ENCODE measurements at places on chromosomes 7 and 10.
A peak's percentile ranks its signal among the peaks of the same experiment; 100 is the strongest.

GRCh38 chr10:131260452-131261211, 50.9 kb downstream of the TCERG1L start:
- no peak for DNase-seq

DNA sequence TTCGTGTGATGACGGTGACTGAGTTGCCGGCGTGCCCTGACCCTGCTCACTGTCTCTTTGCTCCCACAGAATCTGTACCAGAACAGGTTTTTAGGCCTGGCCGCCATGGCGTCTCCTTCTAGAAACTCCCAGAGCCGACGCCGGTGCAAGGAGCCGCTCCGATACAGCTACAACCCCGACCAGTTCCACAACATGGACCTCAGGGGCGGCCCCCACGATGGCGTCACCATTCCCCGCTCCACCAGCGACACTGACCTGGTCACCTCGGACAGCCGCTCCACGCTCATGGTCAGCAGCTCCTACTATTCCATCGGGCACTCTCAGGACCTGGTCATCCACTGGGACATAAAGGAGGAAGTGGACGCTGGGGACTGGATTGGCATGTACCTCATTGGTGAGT, 199.2 kb downstream of the HECW1 start:
- no peak for DNase-seq

GRCh38 chr7:30476459-30477145, 2.0 kb downstream of the NOD1 start:
- DNase-seq, result no peak

DNA sequence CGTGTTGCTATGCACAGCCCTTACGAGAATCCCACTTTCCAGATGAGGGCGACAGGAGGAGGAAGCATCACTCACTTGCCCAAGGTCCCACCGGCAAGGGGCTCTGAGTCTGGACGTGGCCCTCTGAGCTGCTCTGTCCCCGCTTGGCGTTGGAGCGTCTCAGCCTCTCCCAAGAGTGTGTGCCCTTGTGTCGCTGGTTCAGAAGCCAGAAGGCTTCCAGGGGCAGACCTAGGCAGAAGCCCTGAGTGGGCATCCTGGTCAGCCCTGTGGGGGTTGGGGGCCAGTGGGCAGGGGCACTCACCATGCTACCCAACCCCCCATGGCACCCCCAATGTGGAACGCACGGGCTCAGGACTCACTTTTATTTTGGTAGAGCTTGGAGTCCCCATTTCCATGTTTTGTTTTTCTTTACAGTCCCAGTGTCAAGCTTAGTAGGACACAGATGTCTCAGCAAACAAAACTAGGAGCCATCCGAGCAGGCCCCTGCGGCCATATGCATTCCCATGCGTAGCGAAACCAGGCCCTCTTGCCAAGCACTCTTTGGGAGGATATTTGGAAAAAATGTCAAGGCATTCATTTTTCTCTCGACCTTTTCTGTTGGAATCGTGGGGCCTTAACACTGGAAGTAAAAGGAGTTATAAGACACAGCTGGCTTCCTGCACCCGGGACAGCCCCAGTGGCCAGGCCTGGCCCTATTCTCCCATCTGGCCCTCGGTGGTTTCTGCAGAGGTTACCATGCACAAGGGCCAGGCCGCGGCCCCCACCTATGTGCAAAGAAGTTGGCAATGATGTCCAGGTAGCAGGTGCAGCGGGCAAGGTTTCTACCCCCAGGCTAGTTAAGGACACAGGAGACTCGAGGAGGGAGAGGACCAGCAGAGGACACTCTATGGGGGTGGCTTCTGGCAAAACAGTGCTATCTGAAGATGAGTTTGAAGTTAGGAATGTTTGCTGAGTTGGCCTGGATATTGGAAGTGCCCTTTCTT, 97.0 kb downstream of the LHPP start:
- no peak for DNase-seq

GRCh38 chr10:29859521-29860130, 199.8 kb downstream of the JCAD start:
- no peak for DNase-seq

DNA sequence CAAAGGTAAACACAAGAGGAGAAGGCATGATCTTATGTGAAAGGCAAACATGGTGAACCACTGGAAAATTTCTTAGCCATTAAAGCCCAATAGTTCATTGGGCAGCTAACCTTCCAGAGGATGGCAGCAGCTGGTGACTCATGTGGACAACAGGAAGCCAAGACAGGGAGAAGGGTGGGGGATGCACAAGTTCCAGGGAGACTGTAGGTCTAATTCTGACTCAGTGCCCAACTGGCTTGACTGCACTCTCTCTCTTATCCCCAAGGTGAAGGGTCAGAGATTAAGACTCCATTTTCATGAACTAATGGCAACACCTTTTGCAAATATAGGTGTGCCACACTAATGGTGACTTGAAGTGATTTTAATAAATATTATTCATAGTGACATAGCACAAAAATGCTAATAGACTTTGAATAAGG, 47.9 kb upstream of the SLC35B4 start:
- no peak for DNase-seq

DNA sequence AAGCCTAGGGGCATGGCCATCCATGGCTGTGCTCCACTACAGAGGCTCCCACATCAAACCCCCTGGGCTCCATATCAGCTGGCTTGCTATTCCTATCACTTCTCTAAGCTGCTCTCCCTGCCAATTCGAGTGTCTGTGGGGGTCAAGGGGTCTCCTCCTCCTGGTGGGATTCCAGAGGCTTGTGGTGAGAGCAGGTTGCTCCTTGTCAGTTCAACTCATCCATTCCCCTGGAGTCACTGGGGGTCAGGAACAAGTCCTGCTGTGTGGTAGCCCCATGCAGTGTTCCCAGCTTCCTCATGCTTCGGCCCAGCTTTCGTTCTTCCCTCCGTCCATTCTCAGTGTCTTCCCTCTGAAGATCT, 86.6 kb upstream of the UNC5B start:
- DNase-seq, result no peak

GRCh38 chr10:133257489-133258065, 19.1 kb downstream of the ADAM8 start:
- DNase-seq, result no peak

DNA sequence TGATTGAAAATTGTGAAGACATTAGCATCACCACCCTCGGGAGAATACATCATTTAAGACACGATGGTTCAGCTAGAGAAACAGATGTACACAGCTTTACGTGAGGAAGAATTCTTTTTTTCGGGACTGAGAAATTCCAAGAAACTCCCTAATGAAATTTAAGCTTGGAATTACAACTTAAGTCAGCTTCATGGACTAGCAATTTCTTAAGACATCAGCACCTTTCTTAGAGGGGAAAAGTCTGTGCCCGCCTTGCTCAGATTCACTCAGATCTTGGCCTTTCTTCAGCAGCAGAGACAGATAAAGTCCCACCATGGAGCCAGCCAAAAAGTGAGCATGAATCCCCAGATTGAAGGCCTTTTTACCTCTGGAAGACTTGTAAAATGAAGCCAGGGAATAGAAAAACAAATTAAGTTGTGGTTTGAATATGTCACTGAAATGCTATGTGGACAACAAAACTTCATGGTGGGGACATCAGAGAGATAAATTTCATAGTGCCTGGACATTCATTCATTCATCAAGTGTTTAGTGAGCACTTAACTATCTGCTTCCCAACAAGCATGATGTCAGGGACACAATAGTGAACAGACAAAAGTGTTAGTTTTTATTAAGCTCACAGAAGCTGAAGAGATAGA, 32.1 kb downstream of the PRKG1 start:
- no peak for DNase-seq

- DNase-seq, result no peak
Measured at GRCh38 chr7:122790591-122790990, 87.9 kb upstream of the RNF148 start.

DNA sequence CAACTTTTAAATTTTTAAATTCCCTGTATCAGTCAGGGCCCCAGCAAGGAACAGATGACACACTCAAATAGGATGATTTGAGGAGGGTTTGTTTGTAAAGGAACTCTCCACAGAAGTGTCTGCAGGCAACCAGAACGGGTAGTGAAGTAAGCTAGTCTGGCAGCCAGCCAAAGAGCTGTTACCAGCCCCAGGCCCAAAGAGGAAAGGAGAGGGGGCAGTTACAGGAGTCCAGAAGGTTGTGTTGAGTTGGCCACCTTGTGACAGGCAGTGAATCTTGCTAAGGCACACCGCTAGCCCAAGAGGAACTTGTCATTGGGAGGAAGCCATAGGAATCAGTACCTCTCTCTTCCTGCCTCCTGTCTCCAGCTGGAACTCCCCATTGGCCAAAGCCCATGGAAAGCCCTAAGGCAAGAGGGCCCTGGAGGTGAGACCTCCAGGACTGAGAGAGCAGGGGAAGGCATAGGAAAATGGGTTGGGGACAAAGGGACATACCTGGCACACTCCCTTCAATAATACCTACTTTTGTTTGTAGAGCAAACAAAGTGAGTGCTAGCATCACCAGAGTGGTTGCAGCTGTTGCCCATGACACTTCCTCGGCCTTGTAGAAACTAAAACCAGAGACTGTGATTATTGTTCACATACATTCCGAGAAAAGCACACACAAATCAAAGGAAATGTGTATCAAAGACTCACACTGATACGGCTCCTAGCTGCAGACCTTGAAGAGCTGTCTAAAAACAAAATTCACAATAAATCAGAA, 25.4 kb upstream of the GATAD1 start:
- no peak for DNase-seq

GRCh38 chr10:29763396-29763795, 128.6 kb upstream of the SVIL start:
- no peak for DNase-seq

GRCh38 chr7:22629056-22629455, 97.9 kb upstream of the IL6 start:
- no peak for DNase-seq

GRCh38 chr10:43845121-43845520, 196.4 kb upstream of the ZNF32 start:
- no peak for DNase-seq

DNA sequence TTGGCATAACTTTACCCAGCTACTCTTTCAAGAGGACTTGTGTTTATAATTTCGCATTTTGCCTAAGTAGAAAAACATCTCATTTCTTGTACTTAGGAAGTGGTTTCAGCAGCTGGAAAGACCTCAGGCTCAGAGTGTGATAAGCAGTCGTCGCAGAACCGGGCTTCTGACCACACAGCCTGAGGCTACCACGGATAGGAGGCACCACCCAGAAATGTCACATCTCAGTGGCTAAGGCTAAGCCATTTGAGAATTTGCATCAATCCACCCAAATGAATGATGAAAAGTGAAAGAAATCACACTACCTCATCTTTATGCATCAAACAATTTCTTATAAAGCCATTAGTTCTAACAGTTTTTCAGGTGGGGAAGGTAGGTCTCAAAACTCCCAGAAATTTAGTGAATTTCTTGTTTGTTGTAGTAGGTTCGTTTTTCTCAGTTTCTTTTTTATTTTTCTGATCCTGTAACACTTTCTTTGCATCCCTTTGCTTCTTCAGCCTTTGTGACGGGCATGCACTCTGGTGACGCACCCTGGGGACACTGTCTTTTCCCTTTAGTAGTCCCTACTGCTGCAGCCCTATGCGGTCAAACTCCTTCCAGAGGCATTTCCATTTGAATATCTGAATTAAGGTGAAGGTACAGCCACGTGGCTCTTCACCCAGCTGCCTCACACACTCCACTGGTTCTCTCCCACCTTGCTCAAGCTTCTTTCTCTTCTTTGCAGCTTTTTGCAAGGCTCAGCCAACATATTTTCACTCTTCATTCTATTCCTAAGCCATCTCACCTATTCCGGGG, 68.5 kb downstream of the MAP3K8 start:
- DNase-seq, result no peak

- DNase-seq, result no peak
Measured at GRCh38 chr7:124276005-124276622, 243.2 kb upstream of the TMEM229A start.

- DNase-seq, result no peak
Measured at GRCh38 chr10:46308666-46309450, 22.1 kb downstream of the ANTXRL start.

DNA sequence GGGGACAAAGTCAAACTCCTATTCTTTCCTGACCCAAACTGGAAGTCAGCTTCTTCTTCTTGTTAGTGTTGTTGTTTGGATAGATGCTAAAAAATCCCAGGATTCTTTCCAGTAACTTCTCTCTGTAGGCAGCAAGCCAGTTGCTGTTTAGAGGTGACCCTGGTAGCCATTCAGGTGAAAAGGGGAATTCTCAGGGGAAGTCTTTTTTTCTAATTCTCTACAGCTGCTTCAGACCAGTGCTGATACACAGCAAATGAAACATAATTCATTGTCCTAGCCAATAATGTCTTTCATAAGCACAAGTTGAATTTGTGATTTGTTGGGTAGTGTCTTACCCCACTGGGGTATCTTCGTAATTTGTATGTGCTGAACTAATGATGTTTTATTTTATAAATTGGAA, 357.3 kb downstream of the BBS9 start:
- no peak for DNase-seq

GRCh38 chr10:100775386-100775785, 30.0 kb downstream of the PAX2 start:
- DNase-seq, result no peak

- DNase-seq, result no peak
Measured at GRCh38 chr10:55491712-55492111, 690.7 kb upstream of the PCDH15 start.

GRCh38 chr7:90474284-90475210, 5.1 kb downstream of the PTTG1IP2 start:
- peak; percentile 28 for DNase-seq

GRCh38 chr7:28654110-28654509, 241.8 kb downstream of the CREB5 start:
- no peak for DNase-seq

GRCh38 chr7:116543664-116544063, 18.8 kb downstream of the CAV1 start:
- no peak for DNase-seq

GRCh38 chr7:8762803-8763202, 329.4 kb downstream of the NXPH1 start:
- DNase-seq, result no peak

DNA sequence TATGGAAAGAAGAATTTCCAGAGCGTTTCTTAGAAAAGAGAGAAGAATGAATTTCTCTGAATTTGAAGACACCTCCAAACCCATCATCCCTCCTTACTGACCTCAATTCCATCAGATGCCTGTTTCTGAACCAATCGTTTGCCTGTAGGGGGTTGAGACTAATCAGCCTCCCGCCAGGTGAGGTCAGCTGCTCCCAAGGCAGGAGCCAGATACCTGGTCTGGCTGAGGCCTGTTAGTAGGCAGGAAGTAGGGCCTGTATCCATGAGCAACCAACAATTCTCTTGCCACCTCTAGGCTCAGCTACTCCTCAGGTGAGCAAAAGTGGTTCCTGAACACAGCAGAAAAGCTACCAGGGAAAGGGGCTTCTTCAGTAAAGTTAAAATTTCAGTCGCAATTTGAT, 50.3 kb downstream of the HTR5A start:
- no peak for DNase-seq

DNA sequence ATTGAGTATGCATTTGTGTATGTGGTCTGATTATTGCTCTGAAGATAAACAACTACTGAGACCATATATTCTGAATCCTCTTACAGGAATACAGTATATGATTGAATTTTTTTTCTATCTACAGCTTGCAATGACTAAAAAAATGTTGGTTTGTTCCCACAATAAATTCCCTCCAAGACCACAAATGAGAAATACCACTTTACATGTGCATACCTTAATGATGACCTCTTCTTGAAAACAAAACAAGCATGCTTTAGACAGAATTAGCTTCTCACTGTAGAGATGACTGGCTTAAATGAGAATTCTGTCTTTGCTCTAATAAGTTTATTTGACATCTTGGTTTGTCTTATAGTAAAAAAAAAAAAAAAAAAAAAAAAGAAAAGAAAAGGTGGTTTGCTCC, 241.5 kb downstream of the PCDH15 start:
- DNase-seq, result no peak
